Germinal center (tissue), 1 donor: ENCODE measurements at places on chromosomes 3 and 15.

GRCh38 chr15:58410353-58410752 lies 21.4 kb upstream of the LIPC start:
- no peak for DNase-seq

- no peak for DNase-seq
Measured at GRCh38 chr3:71989165-71989564, 204.2 kb upstream of the PROK2 start.

DNA sequence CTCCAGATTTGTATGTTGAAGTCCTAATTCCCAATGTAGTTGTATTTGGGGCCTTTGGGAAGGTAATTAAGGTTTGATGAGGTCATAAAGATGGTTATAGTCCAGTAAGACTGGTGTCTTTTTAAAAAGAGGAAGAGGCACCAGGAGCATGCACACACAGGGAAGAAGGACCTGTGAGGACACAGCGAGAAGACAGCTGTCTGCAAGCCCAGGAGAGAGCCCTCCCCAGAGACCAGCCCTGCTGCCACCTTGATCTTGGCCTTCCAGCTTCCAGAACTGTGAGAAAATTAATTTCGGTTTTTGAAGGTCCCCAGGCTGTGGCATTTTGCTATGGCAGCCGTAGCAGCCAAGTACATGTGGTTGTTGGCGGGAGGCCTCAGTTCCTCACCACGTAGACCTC lies 32.8 kb upstream of the TSEN2 start:
- no peak for DNase-seq

DNA sequence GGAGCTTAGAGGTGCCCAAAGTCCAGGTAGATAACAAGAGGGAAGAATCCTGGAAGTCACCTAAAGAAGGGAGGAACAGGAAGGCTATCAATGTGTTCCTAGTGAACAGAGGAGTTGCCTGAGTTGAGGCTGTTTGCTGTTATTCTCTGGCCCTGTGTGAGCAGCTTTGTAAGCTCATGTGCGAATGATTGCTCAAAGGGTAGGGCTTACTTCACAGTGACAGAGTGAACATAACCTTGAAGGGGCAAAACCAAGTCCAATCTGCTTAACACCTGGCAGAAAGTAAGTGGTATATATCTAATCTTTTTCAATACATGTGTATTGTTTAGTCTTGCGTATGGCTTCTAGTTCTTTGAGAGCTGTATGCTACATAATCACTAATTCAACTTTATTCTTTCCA lies 1153.6 kb downstream of the TUSC7 start:
- DNase-seq = no peak

DNA sequence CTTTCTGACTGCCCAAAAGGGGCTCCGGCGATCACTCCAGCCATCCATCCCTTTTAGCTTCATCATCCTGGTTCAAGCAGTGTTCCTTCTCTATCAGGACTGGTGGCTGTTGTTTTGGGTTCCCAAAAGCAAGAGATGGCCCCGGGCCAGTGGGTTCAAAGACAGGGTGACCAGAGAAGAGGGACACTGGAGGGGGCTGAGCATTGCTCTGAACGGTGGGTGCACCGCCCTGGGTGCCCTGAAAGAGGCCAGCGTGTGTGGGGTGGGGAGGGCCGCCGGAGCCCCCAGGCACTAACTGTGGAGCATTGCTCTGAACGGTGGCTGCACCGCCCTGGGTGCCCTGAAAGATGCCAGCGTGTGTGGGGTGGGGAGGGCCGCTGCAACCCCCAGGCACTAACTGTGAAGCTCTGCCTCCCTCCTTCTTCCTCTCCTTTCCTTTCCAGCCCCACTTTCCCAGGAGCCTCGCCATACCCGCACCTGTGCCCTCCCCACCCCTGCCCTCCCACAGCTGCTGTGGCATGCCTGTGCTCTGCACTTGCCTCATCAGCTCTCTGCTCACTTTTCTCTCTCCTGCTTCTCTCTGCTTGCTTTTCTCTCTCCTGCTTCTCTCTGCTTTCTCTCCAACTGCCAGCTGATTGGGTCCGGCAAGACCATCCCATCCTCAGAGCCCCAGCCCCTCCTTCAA lies 37.4 kb upstream of the OR4F6 start:
- no peak for DNase-seq

DNA sequence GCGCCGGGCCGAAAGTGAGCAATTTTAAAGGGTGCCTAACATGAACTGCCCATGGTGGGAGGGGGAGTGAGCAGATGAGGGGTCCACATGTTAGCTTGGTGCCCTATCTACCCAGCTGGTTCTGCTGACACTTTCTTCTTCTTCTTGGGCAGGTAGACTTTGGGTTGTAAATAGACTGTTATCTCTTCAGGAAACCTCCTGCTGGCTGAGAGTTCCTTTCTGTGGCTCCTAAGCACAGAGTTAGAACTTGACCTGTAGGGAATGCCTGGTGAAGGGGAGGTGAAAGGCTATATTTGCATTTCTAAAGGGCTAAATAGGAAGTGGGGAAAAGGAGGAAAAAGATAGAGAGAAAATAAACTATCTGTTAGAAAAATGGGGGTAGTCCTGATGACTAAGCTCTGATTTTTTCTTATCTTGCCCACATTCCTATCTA lies 521.4 kb upstream of the TGFBR2 start:
- no peak for DNase-seq

DNA sequence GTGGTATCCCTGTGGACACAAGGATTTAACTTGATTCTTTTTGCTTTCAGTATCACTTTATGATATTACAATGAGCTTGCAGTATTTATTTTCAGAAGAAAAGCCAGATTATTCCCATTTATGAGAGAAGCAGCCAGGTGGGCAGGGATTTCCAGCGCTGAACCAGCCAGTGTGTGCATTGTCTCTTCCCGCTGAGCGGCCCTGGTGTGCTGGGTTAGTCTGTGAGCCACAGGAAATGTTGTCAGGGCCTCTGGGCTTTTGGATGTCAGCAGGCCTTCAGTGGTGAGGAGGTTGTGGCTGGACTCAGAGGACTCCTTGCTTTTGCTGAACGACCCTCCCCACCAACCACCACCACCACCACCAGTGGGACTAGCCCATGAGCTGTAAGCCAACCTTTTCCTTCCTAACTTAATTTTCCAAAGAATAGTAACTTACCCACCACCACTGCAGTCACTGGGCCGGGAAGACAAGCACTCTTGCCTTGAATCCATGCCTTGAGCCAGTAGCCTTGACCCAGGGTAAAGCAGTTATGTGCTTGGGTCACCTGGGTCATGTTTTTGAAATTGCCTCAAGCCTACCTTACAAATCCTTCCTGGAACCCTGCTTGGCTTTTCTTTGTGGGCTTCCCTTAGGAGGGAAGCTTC lies 33.1 kb downstream of the FLNB start:
- DNase-seq = no peak

DNA sequence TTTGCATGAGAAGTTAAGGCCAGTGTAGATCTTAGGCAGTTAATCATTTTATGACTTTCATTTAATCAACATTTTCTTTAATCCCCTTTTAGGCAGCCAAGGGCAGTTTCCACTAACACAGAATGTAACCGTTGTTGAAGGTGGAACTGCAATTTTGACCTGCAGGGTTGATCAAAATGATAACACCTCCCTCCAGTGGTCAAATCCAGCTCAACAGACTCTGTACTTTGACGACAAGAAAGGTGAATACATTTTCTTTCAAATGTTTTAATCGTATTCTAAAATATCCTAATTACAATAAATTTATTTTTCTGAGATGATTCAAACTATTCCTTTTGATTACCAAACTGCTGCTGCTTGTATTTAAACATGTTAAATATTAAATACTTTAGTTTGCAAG lies 843.2 kb downstream of the CADM2 start:
- no peak for DNase-seq

DNA sequence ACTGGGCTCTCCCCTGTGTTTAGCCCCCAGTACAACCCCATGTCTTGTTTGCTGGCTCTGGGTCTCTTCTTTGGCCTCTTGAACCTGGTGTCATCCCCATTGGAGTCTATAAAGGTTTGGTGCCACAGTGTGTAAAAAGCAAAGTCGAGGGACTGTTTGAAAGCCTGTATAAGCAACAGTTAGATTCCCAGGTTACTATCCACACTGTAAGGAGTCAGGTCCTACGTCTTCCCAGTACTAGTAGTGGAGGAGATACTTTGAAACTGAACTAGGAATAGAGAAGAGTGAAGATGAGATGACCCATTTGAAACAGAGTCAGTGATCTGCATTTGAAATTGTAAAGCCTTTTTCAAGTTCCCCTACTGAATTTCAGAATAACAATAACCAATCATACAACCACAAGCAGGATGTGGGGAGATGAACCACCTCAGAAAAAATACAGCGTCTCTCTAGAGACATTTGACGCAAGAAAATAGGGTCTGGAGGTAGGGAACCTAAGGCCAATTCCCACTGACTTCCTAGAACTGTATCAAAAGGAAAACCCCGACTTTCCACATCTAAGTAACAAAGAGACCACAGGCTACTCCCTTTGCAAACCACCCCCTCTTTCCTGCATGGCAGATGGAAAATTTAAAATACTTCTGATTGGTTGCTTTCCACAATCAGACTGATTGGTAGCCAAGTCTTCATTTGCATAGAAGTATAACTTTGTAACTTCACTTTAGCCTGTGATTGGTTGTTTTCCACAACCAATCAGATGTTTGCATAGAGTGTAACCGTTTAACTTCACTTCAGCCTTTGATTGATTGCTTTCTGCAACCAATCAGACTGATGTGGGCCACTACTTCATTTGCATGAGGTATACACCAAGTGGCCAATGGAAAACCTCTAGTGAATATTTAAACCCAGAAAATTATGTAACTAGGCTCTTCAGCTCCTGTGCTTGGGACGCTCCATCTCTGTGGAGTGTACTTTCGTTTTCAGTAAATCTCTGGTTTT lies 49.9 kb upstream of the NEDD4 start:
- DNase-seq = no peak

DNA sequence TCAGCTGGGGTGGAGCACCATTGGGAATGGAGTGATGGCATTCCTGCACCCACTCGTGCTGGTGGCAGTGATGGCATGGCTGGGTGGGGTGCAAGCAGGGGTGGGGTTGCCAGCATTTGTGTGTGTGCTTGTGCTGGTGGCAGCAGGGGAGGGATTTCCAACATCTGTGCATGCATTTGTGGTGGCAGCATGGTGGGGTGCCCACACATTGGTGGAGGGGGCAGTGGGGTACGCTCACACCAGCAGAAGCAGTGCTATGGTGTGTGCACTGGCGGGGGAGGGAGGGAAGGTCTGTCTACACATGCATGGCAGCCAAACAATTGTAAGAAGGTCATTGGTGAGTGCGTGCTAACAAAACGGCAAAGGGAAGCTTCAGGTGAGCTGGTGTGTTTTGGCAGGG lies 76.7 kb upstream of the NUDT16 start:
- no peak for DNase-seq

GRCh38 chr3:41328926-41329325 lies 129.6 kb downstream of the CTNNB1 start:
- no peak for DNase-seq

DNA sequence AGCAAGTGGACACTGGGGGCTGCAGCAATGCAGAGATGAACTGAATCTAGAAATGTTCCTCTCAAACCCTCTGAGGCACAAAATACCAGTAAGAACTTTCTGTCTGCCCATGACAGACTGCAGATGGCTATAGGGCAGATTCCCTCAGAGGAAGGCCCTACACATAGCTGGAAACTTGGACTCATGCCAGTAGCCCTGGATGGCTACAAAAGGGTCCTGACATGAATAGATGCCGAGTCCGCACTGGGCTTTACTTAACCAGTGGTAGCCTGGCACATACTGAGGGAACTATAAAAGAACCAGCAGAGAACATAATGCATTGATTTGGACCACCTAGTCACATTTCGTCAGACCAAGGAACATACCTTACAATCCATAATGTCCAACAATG lies 66.7 kb downstream of the C3orf80 start:
- no peak for DNase-seq

DNA sequence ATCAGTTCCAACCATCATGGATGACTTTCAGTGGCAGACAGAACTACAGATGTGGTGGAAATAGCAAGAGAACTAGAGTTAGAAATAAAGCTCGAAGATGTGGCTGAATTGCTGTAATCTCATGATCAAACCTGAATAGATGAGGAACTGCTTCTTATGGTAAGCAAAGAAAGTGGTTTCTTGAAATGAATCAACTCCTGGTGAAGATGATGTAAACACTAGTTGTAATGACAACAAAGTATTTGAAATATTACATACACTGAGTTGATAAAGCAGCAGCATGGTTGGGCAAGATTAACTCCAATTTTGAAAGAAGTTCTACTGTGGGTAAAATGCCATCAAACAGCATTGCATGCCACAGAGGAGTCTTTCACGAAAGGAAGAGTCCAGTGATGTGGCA lies 131.7 kb upstream of the FAM3D start:
- no peak for DNase-seq

DNA sequence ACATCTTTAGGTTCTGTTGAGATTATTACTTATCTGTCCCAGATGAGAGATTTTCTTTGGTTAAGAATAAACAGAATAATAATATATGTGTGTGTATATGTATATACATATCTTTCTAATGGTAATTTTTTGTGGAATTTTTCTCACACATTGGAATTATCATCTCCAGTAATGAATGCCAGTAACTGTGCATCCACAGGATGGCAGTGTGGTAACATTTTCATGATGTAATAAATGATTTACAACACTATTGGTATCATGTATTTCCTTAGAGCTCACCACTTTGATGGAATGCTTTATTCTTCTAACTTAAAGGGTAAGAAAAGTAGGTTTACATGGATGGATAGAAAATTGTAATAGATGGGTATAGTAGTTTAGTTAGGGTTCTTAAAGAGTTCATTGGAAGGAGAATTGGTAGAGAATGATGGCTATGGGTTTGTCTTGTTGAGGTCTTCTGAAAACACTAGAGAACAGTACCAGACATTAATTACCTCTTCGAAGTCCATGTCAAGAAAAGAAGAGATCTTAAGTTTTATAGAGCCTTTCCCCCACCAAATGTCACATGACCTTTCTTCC lies 78.1 kb downstream of the STT3B start:
- DNase-seq = peak; percentile 4

DNA sequence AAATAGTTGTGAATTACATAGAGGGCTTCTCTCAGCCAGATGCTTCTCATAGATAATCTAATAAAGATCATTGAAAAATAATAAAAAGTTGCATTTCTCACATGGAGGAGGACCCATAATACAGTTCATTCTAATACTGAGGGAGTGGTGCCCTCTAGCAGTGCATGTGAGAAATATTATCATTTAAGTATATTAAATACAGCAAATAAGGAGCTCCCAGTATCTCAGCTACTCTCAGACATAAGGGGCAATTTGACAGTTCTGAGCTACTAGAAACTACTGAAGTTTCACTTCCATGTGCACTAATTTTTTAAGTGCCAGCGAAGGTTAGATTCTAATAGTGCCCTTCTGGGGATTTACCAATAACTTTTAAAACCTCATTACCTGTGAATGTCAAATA lies 188.3 kb downstream of the IL5RA start:
- DNase-seq = peak; percentile 6
